Effector memory CD4-positive, alpha-beta T cell (primary cell): ENCODE measurements at places on chromosomes 12 and 14.

DNA sequence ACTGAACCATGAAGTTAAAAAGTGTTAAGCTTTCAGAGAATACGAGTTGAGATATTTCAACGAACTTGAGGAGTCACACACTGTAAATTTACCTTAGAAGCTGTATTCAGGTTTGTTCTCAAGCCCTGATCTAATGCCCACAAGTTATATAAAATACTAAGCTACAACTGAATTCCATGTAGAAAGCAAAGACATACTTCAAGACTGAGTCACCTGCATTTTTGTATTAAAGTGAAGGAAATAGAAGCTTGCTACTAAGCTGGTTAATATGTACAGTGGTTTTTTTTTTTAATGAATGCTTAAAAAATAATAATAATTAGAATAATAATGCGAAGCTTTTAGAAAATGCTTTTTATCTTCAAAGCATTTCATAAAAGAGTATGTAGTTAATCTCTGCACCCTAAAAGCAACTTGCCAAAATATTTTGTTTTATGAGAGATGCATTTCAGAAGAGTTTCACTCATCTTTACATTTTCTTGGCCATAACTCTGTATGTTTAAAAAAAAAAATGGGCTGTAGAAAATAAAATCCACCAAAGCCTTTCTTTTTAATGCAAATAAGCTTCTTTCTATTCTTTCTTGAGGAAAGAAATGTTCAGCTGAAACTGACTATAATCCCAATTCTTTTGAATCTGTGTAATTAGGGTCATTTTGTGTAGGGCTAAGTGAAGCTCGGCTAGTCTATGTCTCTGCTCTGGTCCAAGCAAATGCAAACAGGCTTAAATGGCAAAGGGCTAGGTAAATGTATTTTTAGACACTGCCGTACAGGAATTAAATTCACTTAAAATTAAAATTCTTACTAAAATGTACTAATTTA lies 1047.5 kb upstream of the FLRT2 start:
- H3K4me3 ChIP-seq = no peak overlapping the region
- H3K4me1 ChIP-seq = no peaks in the 10 kb centered on the region
- H3K36me3 ChIP-seq = no peaks in the 10 kb centered on the region
- H3K27ac ChIP-seq = no peak overlapping the region

GRCh38 chr12:115799610-115800009 lies 477.9 kb downstream of the MED13L start:
- H3K27me3 ChIP-seq = no peaks in the 10 kb centered on the region
- H3K4me1 ChIP-seq = no peaks in the 10 kb centered on the region
- no peaks in the 10 kb centered on the region for H3K36me3 ChIP-seq
- no peak overlapping the region for H3K27ac ChIP-seq

DNA sequence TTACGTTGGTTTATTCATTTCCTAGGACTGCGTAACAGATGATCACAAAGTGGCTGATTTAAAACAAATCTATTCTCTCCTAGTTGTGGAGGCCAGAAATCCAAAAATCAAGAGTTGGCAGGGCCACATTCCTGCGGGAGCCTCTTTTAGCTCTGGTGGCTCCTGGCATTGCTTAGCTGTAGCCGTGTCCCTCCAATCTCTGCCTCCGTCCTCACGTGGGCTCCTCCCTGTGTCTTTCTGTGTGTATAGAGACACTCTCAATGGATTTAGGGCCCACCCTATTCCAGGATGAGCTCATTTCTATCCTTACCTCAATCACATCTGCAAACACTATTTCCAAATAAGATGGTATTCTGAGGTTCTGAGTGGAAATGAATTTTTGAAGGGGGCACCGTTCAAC lies 42.5 kb downstream of the KCTD10 start:
- no peaks in the 10 kb centered on the region for H3K36me3 ChIP-seq
- H3K4me3 ChIP-seq = no peak overlapping the region
- no peak for DNase-seq
- H3K27ac ChIP-seq = no peak overlapping the region

DNA sequence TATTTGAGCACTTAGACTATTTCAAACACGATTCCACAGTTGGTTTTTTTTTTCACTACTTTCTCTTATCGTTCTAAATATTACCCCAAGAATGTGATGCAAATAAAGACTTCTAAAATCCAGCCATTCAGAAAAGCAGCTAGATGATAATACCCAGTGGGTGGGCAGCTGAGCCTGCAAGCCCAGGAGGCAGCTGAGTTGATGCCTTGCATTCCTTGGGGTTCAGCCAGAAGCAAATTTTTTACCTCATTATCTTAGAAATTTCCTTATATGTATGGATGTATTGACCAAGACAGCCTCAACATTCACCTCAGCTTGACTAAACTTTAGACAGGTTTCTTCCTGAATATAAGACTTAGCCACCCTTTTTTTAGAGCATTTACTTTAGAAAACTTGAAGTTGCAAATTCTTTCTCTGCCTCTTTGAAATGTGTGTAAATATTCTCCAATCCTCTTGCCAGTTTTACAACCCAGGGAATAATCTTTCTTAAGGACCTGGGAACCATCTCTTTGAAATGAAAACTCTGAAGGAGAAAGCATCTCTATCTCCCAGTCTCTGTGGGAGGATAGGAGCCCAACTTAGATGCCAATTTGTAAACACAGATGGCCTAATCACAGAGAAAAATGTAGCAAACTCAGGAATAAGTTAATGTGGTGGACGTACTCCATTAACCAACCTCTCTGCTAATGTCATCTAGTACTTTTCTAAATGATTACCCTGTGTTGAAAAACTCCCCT lies 52.2 kb upstream of the ANP32D start:
- H3K36me3 ChIP-seq = no peaks in the 10 kb centered on the region
- H3K4me3 ChIP-seq = no peak overlapping the region
- no peak overlapping the region for H3K27ac ChIP-seq
- DNase-seq = no peak

DNA sequence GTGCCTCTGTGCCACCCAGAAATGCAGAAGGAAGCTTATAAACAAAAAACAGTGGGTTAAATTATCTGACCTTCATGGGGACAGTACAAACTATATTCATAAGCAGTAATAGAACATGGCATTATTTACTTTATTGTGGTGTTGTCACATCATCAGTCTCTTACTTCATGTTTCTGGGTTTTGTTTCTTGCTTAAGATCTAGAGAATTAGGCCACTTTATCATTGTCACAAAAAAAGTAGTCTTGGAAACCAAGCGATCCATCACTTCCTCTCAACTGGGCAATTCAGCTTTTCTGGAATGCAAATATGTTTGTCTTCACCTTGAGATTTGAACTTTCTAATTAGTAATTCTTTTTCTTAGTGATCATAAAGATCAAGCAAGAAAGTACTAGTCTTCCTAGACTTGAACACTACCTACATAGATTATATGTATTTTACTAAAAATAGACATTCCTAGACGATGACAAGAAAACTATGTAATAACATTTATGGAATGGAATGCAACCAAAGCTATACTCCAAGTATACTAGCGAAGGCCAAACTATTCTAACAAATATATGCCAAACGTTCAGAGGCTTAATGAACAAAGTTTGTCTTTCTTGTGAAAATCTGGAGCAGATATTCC lies 363.4 kb downstream of the DAD1 start:
- no peak overlapping the region for H3K27ac ChIP-seq
- H3K27me3 ChIP-seq = no peaks in the 10 kb centered on the region
- H3K4me3 ChIP-seq = no peak overlapping the region

DNA sequence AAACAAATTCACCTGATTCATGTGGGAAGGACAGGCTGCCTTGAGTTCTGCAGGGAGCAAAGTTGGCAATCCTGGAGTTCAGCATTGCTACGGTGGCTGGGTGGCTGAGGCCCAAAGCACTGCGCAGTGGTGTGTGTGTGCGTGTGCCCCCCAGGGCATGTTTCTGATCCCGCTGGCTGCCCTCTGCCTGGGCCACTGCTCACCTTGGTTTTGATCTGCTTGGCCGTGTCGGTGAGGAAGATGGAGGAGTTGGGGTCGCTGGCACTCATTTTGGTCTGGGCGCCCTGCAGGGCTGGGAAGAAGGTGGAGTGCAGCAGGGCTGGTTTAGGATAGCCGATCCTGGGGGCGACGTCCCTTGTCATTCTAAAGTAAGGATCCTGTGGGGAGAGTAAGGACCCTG lies 19.1 kb downstream of the SLC25A47 start:
- peaks cover 5% of the 10 kb centered on the region for H3K36me3 ChIP-seq
- H3K27ac ChIP-seq = no peak overlapping the region

GRCh38 chr14:100731011-100731670 lies 4.4 kb downstream of the DLK1 start:
- DNase-seq = no peak
- no peak overlapping the region for H3K27ac ChIP-seq
- H3K4me3 ChIP-seq = no peak overlapping the region
- H3K4me1 ChIP-seq = no peaks in the 10 kb centered on the region
- H3K27me3 ChIP-seq = no peaks in the 10 kb centered on the region
- no peaks in the 10 kb centered on the region for H3K36me3 ChIP-seq
